NCI-H1930 (cell line): ENCODE measurements at places on chromosomes 7 and 10.

- peak; percentile 41 for DNase-seq
Measured at GRCh38 chr7:32957326-32958045, at the start of gene FKBP9. Gene FKBP9 (plus strand): TSS chr7:32957440. CDS start chr7:32957574, 134 bp downstream.

DNA sequence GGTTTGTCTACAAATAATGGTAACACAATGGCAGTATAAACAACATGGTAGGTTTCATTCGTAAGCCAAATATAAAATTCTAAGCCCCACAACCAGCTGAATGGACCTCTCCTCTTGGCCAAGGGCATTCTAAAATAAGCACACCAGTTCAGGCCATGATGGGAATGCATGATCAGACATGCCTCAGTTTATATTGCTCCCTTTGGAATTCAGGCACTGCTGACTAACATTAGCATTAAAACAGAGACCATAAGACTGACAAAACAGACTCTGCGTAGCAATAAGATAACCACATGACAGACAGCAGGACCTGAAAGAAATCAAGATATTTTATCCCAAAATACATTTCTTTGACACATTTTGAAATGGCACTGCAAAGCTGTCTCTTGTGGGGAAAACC is 125.8 kb downstream of the FAM107B start:
- no peak for DNase-seq

DNA sequence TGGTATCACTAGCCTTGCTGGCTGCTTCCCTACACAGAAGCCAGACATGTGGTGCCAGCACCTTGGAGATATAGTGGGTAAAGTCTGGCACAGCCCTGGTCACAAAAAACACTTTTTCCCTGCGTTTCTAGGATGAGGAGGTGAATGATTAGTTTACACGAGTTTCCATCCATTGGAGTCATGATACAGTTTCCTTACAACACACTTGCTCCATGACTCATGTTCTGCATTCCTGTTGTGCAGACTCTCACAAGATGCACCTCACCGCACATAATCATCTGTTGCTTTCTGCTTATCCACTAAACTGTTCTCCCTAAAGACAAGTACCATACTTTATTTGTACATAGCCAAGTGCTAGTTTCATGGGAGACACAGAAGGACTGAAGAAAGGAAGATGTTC is 747.1 kb upstream of the GALNT17 start:
- DNase-seq: no peak

GRCh38 chr7:41916450-41916927 is 213.6 kb upstream of the INHBA start:
- DNase-seq: no peak

DNA sequence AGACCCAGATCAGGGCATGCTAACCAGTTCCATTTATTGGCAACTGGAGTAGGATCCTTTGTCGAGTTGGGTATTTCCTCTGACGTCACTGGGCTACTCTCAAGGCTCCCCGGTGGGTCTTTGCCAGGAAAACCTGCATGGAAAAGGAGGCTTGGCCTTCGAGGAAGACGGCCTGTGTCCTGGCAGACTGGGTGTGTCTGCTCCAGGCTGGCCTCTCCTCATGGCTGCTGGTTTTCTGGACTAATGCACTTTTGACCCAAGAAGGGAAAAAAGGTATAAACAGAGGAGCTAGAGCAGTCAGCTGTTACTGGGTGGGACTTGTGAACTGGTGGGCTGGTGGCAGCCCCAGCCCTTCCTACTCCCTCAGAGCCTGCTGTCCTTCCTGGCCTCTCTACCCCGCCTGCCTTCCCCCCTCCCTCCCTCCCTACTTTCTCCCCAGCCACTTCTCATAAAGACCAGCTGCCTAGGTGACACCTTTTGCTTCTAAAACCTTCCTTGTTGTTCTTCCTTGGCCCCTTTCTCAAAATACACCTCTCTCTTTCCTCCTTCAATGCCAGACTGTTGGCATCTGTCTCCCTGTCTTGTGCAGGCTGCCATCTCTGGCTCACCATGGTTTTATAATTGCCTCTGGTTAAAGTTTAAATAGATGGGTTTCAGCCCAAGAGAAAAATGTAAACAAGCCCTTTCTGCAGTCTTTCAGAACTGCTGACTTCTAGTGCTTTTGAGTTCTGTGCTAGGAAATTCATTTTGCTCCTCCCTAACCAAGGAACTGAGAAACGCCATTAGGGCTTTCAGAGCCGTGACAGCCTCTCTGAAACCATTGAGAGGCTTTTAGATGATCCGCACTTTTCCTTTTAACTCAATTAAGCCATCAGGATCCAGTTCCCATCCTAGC is 101.8 kb upstream of the MKLN1 start:
- DNase-seq: no peak

DNA sequence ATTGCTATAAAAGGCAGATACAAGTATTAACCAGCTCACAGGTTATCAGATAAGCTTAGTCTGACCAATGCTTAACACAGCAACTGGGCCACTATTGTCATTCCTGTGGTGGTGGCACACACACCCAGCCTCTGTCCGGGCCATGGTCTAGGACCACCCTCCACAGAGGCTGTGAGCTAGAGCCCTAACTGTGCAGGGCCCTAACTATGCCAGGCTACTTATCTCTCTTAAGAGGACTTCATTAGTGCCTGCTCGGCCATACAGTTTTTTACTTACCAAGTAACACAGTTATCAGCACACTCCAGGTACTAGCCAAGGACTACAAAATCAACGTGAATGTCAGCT is 2.1 kb upstream of the EGFR start:
- DNase-seq: no peak

GRCh38 chr10:69807696-69808095 is 6.0 kb downstream of the COL13A1 start:
- DNase-seq: no peak

DNA sequence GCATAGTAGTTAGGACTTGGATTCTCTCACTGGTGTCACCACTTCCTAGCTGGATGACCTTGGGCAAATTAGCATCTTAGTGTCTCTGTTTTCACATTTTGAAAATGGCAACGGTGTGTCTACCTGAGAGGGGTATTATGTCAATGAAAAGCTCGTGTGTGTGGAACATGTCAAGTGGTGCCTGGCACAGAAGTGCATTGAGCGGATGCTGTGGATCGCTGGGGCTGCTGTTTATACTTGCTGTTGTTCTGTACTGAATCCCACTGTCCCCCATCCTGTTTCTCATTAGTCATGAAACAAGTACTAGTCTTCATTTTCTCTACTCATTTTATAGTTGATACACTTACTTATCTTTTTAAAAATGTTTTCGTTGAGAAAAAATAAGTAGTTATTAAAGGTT is 26.1 kb downstream of the RBM33 start:
- DNase-seq: no peak

DNA sequence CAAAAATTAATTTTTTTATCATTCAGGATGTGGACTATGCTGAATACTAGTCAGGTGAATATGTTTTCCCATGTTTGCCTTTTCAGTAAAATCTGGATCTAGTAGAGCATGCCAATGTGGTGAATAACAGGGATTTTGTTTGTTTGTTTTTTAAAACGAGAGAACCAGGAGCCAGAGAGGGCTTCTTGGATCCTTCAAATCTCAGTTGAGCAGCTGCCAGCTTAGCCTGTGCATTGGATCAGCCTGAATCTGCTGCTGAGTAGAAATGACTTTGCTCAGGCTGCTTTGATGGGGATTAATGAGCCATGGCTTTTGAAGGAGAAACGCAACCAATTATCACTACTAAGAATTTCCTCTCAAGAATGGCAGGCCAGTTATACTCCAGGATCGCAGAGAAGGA is 493.8 kb downstream of the ARL4A start:
- DNase-seq: no peak

- peak; percentile 45 for DNase-seq
Measured at GRCh38 chr7:95690367-95690947, 81.9 kb upstream of the DYNC1I1 start.

DNA sequence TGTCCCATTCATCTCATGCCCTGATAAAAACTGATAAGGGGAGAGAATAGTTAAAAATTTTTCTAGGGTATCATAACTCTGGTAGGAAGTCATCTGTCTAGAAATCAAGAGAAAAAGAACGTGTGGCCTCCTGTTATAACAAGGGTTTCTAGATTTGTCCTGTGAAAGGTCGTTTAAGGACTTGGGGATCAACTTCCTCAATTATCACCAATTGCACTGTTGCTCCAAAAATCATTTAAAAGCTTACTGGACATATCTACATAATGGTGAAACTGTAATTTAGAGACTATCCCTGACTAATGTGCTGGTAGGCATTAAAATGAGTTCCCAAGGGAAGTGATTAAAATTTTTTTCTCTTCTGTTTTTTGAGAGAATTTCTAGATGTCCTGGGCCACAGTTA is 58.2 kb downstream of the GPR141 start:
- DNase-seq: no peak

DNA sequence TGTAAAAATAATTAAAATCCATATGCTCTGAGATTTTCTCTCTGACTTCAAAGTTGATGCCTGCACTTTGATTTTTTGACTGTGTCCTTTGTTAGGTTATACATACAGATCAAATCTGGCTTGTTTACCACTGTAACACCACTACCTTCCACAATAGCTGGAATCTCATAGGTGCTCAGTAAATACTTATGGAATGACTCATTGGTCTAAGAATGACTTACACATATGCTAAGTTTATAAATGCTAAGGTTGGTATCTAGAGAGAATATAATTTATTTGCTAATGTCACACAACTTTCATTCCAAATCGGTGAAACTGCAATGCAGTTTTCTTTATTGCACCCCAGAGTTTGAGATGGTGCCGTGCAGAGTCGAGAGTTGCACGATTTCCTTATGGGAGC is 578.5 kb downstream of the SH2D4B start:
- no peak for DNase-seq

DNA sequence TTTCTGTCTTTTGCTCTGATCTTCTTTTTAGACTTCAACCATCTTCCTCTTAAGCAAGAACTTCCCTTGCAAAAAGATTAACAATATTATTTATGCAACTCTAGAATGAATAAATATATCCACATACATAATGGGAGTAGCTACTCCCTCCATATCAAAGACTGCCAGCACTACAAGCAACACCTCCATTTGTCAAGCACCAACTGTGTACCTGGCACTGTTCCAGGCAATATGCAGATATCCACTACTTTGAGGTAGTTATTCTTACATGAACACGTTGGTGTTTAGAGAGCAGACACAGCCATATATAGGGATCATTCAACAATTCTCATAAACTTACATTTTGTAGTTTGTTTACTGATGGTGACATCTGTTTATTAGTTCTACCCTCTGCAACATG is 83.6 kb upstream of the CACNB2 start:
- no peak for DNase-seq

DNA sequence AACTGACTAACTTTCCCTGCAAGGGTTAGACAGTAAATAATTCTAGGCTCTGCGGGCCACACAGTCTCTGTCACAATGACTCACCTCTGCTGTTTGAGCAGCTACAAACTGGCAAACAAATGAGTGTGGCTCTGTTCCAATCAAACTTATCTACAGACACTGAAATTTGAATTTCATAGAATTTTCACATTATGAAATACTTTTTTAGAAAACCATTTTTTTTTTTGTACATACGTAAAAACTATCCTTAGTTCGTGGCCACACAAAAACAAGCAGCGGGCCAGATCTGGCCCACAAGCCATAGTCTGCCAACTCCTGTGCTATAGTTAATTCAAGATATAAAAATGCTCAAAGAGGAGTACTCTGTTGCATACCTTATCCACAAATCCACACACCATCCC is 32.6 kb downstream of the PIP4K2A start:
- no peak for DNase-seq

DNA sequence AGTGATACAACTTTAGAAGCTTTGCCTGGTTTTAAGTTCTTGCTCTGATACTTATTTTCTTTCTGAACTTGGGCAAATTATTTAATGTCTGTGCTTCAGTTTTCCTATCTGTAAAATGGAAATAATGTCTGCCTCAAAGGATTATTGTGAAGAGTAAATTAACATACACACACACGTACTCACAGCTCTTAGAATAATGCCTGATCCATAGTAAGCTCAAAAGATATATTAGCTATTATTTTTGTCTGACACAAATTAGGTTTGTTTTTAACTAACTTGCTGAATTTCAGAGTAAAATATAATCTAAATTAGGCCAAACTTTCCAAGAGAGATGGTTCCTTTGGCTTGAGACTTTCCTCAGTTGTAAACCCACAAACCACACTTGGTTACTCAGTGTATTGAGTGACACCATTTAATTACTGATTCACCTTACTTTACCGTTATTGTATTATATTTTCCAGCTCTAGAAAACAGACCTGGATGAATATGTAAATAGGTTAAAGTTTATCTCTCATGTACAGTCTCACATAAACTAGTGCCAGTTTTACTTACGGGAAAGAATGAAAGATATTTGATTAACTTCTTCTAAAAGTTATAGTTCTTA is 50.4 kb downstream of the VTI1A start:
- DNase-seq: no peak

- DNase-seq: no peak
Measured at GRCh38 chr10:122022276-122022675, 33.3 kb downstream of the TACC2 start.

DNA sequence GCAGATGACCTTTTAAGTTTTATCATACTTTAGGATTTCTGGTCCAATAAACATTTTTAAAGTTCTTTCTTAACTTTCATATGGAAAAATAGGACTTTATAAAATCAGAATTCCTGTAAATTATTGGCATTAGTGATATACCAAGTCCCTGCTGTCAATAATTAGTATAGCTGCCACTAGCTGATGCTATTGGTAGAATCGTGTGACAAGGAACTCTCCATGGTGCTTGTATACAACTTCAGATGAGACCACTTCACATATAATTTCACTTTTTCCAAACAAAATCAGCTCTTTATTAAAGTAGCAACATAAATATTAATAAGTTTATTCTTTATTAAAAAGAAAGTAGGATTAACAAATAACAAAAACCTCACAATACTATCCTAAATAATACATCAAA is 49.9 kb downstream of the ZNF800 start:
- DNase-seq: no peak

GRCh38 chr7:94620703-94621118 is 35.2 kb downstream of the SGCE start:
- DNase-seq: no peak

DNA sequence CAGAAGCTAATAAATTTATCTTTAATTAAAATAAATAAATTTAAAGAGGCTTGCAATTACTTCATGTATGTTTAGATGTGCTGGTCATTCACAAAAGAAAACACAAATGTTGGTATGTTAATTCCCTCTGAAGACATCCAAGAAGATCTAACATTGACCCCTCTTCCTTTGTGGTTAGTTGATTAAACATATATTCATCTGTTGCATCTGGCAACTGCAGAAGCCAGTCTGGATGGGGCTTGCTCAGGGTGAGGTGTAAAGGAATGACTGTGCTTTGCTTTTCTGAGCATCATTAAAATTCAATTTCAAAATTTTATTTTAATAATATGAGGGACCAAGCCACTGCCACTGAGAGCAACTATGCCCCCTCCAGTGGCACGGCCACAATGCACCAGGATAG is 36.4 kb upstream of the FERD3L start:
- DNase-seq: no peak

DNA sequence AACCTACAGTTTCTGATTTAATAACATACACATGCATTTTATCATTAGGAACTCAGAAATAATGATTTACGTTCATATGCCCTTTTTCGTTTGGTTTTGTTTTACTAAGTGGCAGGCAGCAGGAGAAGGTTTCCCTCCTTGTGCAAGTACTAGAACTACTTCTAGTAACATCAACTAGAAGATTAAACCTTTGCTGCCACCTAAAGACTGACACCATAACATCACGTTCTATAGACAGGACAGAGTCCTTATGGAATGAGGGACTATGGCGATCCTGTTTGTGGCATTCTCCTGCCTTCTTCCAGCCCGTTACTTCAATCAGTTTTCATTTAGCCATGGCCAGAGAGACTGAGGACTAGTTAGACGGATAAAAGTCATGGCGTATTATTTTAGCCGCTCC is 53.2 kb downstream of the GAD2 start:
- DNase-seq: no peak

GRCh38 chr7:112484671-112485167 is 3.9 kb downstream of the LSMEM1 start:
- no peak for DNase-seq

GRCh38 chr10:108500396-108500795 is 1335.9 kb upstream of the SORCS1 start:
- DNase-seq: no peak
